Neural crest cell (in vitro differentiated cells): ENCODE measurements at places on chromosomes 11 and 22. TPM values are rescaled to one million over a fixed set of nuclear protein-coding genes. Genes with fewer than 3 reads are reported as not detected.

GRCh38 chr11:35917676-35918075 lies 26.2 kb upstream of the LDLRAD3 start:
- H3K36me3 ChIP-seq, result no peaks in the 10 kb centered on the region
- DNase-seq, result no peak
- H3K4me3 ChIP-seq, result no peak overlapping the region
- H3K27me3 ChIP-seq, result no peaks in the 10 kb centered on the region
- no peak overlapping the region for H3K27ac ChIP-seq

The KIRREL3 gene
- 0.64 and 0.82 TPM in 2 replicates for total RNA-seq

The CALCB gene
- not detected in 2 replicates for total RNA-seq

The TM7SF2 gene
- total RNA-seq, result 102 and 104 TPM in 2 replicates

GRCh38 chr11:104043142-104043541 lies 6.7 kb downstream of the DDI1 start:
- H3K36me3 ChIP-seq, result no peaks in the 10 kb centered on the region
- no peak for DNase-seq
- no peaks in the 10 kb centered on the region for H3K27me3 ChIP-seq
- peaks cover 8% of the 10 kb centered on the region for H3K4me1 ChIP-seq
- no peak overlapping the region for H3K4me3 ChIP-seq

DNA sequence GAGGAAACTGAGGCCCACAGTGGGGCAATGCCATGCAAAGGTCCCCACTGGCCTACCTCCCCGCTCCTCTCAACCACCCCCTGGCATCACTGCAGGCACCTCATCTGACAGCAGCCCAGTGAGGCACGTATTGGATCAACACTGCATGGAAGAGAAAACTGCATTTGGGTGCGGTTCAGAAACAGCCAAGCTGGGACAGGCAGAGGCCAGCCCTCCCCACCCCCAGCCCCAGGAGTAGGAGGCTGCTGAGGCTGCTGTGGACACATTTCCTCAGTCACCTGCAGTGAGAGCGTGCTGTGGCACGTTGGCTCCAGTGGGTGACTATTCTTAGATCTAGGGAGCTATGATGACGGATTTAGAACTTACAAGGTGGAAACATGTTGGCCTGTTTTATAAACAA lies 63.7 kb downstream of the KCNC1 start:
- H3K36me3 ChIP-seq, result peaks cover 4% of the 10 kb centered on the region
- no peaks in the 10 kb centered on the region for H3K27me3 ChIP-seq
- no peak overlapping the region for H3K4me3 ChIP-seq

GRCh38 chr11:92277871-92278270 lies 53.3 kb downstream of the FAT3 start:
- no peaks in the 10 kb centered on the region for H3K36me3 ChIP-seq
- H3K4me1 ChIP-seq, result no peaks in the 10 kb centered on the region
- no peak overlapping the region for H3K27ac ChIP-seq
- H3K4me3 ChIP-seq, result no peak overlapping the region

GRCh38 chr11:58525037-58525614 lies 17.2 kb upstream of the OR5B21 start:
- no peak for DNase-seq
- H3K4me1 ChIP-seq, result peaks cover 4% of the 10 kb centered on the region
- peaks cover 4% of the 10 kb centered on the region for H3K36me3 ChIP-seq
- H3K4me3 ChIP-seq, result no peak overlapping the region
- H3K27ac ChIP-seq, result no peak overlapping the region
- peaks cover 20% of the 10 kb centered on the region for H3K27me3 ChIP-seq

- H3K4me3 ChIP-seq, result no peak overlapping the region
- no peaks in the 10 kb centered on the region for H3K36me3 ChIP-seq
- H3K4me1 ChIP-seq, result peaks cover 4% of the 10 kb centered on the region
- H3K27me3 ChIP-seq, result no peaks in the 10 kb centered on the region
- DNase-seq, result no peak
These were observed 11.2 kb upstream of the BIRC3 start for GRCh38 chr11:102306048-102306597.

The CYTH4 gene
- total RNA-seq, result not detected in 2 replicates

The MS4A6E gene
- not detected in 2 replicates for total RNA-seq

DNA sequence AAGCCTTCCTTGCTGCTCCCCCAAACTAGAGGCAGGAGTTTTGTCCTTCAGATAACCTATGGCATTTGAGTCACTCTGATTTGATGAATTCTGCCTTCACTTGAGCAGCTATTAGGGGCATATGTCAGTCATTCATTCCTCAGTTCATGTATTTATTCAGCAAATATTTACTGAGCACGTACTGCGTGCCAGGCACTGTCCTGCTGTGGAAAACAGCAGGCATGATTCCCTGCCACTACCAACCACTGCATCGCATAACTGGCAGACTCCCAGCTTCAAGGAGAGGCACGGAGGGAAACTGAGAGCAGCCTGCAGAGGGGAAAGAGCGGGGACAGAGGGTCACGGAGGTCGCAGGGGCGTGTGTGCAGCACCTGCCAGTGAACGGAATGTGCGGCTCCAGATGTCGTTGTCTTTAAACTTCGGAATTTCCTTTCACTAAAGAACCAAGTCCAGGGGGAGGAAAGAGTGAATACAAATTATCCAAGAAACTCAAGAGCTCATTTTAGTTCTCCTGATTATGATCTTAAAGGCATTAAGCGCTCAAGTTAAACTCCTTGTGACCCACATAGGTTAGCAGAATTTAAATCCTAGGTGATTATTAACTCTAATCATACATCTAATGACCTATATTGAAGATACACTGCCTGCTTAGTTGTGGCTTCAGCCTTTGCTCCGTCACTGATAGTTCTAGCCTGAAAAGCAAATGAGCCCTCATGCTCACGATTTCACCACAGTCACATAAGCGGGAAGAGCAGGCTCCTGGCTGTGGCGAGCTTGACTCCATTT lies 12.6 kb downstream of the PPARA start:
- H3K4me3 ChIP-seq, result no peak overlapping the region
- H3K36me3 ChIP-seq, result no peaks in the 10 kb centered on the region
- DNase-seq, result no peak
- no peaks in the 10 kb centered on the region for H3K4me1 ChIP-seq

The SCGB1C1 gene
- total RNA-seq, result not detected in 2 replicates

The PACSIN3 gene
- 56.4 and 57.0 TPM in 2 replicates for total RNA-seq

The SCUBE2 gene
- total RNA-seq, result 7.5 and 11.0 TPM in 2 replicates

DNA sequence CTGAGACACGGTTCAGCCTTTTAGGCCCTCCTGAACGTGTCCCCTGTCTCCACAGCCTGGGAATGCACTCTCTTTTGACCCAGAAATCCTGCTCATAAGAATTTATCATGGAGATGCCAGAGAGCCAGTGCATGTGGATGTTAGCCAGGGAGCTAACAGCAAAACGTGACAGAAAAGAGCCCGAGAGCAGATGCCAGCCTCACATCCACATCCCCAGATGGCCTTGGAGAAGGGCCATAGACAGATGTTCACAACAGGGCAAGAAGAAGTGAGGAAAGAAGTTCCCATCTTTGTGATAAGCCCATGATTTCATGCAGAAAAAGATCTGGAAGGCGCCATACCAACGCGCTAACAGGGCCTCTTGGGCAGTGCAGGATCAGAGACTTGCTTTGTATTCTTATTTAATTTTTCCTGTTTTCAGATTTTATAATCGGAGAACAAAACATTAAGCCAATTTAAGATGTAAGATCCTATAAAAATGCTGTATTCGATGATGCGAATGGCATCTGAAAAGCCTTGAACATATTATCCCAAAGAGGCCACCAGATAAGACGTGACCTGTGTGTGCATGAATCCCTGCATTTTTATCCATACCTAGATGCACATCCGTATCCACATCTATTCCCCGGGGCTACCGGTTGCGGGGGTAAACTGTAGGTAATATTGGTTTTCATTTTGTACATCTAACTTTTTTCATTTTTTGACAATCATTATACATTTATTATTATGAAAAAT lies 48.7 kb downstream of the IGLL5 start:
- no peak for DNase-seq
- no peaks in the 10 kb centered on the region for H3K36me3 ChIP-seq
- peaks cover 24% of the 10 kb centered on the region for H3K27me3 ChIP-seq
- H3K27ac ChIP-seq, result no peak overlapping the region
- H3K4me1 ChIP-seq, result peaks cover 4% of the 10 kb centered on the region

The PPP1CA gene
- total RNA-seq, result 222 and 223 TPM in 2 replicates

The TMEM45B gene
- not detected in 2 replicates for total RNA-seq

The CARD10 gene
- total RNA-seq, result 7.0 and 7.3 TPM in 2 replicates

- peaks cover 2% of the 10 kb centered on the region for H3K36me3 ChIP-seq
- H3K4me3 ChIP-seq, result peak overlapping the region; percentile 72
- DNase-seq, result peak; percentile 26
These were observed 25.4 kb upstream of the SORL1 start for GRCh38 chr11:121426476-121427399.

DNA sequence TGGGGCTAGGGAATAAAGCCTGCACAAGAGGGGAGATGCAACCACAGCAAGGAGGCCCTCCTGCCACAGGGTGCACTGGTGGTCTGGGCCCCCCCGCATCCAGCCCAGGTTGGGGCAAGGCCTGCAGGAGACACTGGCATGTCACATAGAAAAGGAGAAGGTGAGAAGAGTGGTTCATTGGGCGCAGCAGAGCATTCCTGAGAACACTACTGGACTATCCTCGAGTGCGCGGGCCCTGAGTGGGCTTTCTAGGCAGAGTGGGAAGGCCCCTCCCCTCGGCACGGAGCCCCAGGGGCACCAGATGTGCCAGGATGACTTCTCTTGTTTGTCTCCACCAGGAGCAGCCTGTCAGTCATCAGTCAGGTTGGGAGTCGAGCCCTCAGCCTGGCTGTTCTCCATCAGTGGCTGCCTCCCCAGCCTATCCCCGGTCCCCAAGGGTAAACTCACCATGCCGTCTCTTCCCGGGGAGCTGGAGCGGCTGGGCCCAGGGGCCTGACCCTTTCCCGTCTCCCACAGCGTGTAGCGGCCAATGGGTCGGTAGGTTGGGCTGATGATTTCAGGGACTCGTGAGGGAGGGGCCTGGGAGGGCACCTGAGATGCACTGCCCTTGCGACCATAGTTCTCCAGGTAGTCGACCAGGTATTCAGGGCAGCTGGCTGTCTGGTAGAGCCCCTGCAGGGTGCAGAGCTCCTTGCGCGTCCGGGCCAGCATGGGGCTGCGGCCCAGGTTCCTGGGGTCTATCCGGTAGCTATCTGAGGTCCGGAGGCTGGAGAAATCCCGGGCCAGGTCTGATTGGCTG lies 9.0 kb downstream of the USP2 start:
- peaks cover 8% of the 10 kb centered on the region for H3K27me3 ChIP-seq
- H3K27ac ChIP-seq, result no peak overlapping the region
- peak overlapping the region; percentile 2 for H3K4me3 ChIP-seq

The CCT8L2 gene
- not detected in 2 replicates for total RNA-seq

The NXPE4 gene
- not detected in 2 replicates for total RNA-seq

GRCh38 chr11:103958475-103959215 lies 77.8 kb upstream of the DDI1 start:
- no peaks in the 10 kb centered on the region for H3K36me3 ChIP-seq
- no peaks in the 10 kb centered on the region for H3K4me1 ChIP-seq
- H3K27me3 ChIP-seq, result no peaks in the 10 kb centered on the region
- DNase-seq, result no peak

- no peak overlapping the region for H3K4me3 ChIP-seq
- no peaks in the 10 kb centered on the region for H3K36me3 ChIP-seq
- no peak overlapping the region for H3K27ac ChIP-seq
- DNase-seq, result peak; percentile 59
- H3K4me1 ChIP-seq, result peaks cover 34% of the 10 kb centered on the region
These were observed 879 bp downstream of the TMEM121B start for GRCh38 chr22:17120281-17120680.

The PRG3 gene
- not detected in 2 replicates for total RNA-seq

The PDGFB gene
- 0.16 and 0.80 TPM in 2 replicates for total RNA-seq

- no peak overlapping the region for H3K27ac ChIP-seq
- DNase-seq, result no peak
- no peaks in the 10 kb centered on the region for H3K36me3 ChIP-seq
These were observed 11.5 kb upstream of the GLYAT start for GRCh38 chr11:58742981-58743880.

- DNase-seq, result peak; percentile 14
- peak overlapping the region; percentile 76 for H3K4me3 ChIP-seq
- peaks cover 5% of the 10 kb centered on the region for H3K36me3 ChIP-seq
- peaks cover 50% of the 10 kb centered on the region for H3K4me1 ChIP-seq
- no peak overlapping the region for H3K27ac ChIP-seq
These were observed 4.6 kb downstream of the MN1 start for GRCh38 chr22:27796829-27797519.

The NOX4 gene
- 5.1 and 6.2 TPM in 2 replicates for total RNA-seq

DNA sequence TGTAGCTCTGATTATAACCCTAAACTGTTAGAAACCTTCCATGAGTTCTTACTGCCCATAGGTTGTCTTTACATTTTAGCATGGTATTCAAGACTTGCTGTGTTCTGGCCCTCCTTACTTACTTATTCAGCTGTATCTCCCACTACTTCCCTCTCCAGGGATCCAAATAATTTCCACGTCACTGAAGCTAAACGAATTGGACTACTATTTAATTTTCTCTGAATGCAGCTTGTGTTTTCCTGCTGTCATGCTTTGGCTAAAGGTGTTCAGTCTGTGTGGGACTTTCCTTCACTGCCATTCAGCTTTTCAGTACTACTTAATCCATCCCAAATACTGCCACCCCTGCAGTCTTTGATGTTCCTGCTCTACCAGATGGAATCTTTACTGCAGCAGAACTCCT lies 88.3 kb downstream of the UVRAG start:
- H3K4me3 ChIP-seq, result no peak overlapping the region
- DNase-seq, result no peak
- H3K27ac ChIP-seq, result no peak overlapping the region

GRCh38 chr11:68090706-68091105 lies 30.5 kb downstream of the CHKA start:
- peaks cover 14% of the 10 kb centered on the region for H3K4me1 ChIP-seq
- H3K27ac ChIP-seq, result peak overlapping the region; percentile 88
- no peak for DNase-seq
- H3K4me3 ChIP-seq, result no peak overlapping the region
- no peaks in the 10 kb centered on the region for H3K27me3 ChIP-seq
- H3K36me3 ChIP-seq, result no peaks in the 10 kb centered on the region

DNA sequence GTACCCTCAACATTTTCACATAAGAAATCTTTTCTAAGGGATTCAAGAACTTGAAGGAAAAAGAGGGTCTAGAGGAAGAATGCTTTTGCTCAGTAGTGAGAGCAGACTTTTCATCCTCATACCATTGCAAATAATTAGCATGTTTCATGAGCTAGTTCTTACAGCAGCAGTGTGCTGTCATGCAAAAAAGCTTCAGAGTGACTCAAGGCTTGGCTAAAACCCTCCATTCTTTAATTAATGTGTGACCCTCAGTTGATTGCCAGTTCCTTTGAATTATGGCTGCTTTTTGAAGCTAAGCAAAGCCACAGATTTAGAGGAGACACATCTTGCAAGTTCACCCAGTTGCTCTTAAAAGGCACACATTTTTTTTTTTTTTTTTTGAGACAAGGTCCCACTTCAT lies 36.6 kb upstream of the PCF11 start:
- H3K4me1 ChIP-seq, result peaks cover 7% of the 10 kb centered on the region
- no peaks in the 10 kb centered on the region for H3K27me3 ChIP-seq
- no peaks in the 10 kb centered on the region for H3K36me3 ChIP-seq
- DNase-seq, result no peak
- no peak overlapping the region for H3K4me3 ChIP-seq

- H3K27me3 ChIP-seq, result peaks cover 7% of the 10 kb centered on the region
- H3K27ac ChIP-seq, result no peak overlapping the region
- H3K4me1 ChIP-seq, result no peaks in the 10 kb centered on the region
- no peak for DNase-seq
- no peaks in the 10 kb centered on the region for H3K36me3 ChIP-seq
- no peak overlapping the region for H3K4me3 ChIP-seq
These were observed 25.4 kb upstream of the CABP2 start for GRCh38 chr11:67548555-67549110.

GRCh38 chr11:121590772-121591404 lies 138.1 kb upstream of the SORL1-AS1 start:
- H3K4me1 ChIP-seq, result peaks cover 19% of the 10 kb centered on the region
- H3K4me3 ChIP-seq, result no peak overlapping the region
- peaks cover 2% of the 10 kb centered on the region for H3K36me3 ChIP-seq

The OR5B17 gene
- not detected in 2 replicates for total RNA-seq
